ENCODE measurements at places on chromosomes 16 and 17. TPM values are rescaled to one million over a fixed set of nuclear protein-coding genes. Genes with fewer than 3 reads are reported as not detected.
A peak's percentile ranks its signal among the peaks of the same experiment; 100 is the strongest.

Gene CDH3
- 53.5 TPM for total RNA-seq

Gene PRR29
- 0.45 TPM for total RNA-seq

Gene NSF
- total RNA-seq, result 44.2 TPM

Gene MEIOB
- total RNA-seq, result not detected

GRCh38 chr17:59513934-59514841 is 51.2 kb upstream of the DHX40 start:
- H3K4me1 ChIP-seq, result peaks cover 8% of the 10 kb centered on the region
- no peak overlapping the region for H3K4me3 ChIP-seq
- H3K27ac ChIP-seq, result no peak overlapping the region
- no peaks in the 10 kb centered on the region for H3K27me3 ChIP-seq
- peak; percentile 66 for DNase-seq

DNA sequence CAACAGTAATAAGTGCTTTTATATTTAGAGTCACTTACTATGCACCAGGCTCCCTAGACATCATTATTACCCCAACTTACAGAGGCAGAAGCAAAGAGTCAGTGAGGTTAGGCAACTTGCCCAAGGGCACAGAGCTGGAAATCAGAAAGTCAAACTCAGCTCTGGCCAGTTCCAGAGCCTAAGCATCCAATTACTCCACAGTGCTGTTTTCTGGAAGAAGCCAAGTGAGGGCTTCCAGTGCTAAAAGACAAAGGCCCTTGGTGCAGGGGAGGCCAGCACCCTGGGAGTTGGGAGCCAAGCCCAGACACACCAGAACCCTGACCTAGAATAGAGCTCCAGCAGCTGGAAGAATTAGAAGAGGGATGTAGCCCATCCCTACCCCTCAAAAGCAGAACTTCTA is 40.2 kb downstream of the C17orf67 start:
- H3K4me1 ChIP-seq, result no peaks in the 10 kb centered on the region
- peaks cover 12% of the 10 kb centered on the region for H3K27me3 ChIP-seq
- no peak overlapping the region for H3K4me3 ChIP-seq

- H3K27me3 ChIP-seq, result peaks cover 6% of the 10 kb centered on the region
- H3K4me1 ChIP-seq, result no peaks in the 10 kb centered on the region
- H3K36me3 ChIP-seq, result no peaks in the 10 kb centered on the region
- no peak overlapping the region for H3K4me3 ChIP-seq
- no peak overlapping the region for H3K27ac ChIP-seq
- no peak for DNase-seq
Measured at GRCh38 chr16:51818342-51818944, 667.4 kb upstream of the SALL1 start.
